D721Med (cell line): ENCODE measurements at places on chromosomes 12 and 14.

DNA sequence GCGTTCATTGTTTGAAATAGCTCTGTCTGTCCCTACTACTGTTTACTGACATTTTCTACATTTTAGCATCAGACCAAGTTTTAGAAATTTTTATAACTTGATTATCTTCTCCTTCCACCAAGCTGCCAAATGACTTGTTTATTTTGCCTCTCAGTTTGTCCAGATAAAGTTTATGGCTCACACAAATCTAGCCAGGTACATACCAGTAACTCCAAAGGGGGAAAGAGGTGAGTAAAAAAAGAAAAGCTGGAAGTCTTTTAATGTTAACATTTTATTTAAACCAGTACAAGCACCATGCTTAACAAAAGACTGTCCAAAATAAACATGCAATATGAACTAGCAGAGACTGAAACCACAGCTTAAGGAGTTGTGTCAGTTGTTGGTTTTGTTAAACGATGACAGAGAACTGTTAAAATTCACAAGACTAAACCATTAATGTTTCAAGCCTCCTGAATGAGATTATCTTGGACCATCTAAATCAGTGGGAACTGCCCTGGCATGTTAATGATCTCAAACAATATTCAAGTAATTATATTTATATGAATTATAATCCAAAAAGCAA is 14.5 kb downstream of the GMFB start:
- no peak for DNase-seq

DNA sequence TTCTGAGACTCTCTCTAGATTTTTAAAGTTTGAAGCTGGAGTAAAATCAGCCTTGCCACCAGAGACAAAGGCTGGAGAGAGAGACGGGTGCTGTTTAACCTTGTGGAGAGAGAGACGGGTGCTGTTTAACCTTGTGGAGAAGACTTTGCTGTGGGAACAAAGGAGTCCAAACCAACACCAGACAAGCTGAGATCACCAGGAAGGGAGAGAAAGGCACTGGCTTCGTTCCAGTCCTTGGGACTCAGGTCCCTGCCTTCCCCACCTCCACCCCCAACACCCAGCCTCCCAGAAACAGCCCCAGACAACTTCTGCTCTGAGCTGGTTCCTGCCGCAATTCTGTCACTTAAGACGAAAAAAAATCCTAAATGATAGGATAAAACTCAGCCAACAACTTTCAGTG is 1389.3 kb downstream of the AACS start:
- DNase-seq: no peak

DNA sequence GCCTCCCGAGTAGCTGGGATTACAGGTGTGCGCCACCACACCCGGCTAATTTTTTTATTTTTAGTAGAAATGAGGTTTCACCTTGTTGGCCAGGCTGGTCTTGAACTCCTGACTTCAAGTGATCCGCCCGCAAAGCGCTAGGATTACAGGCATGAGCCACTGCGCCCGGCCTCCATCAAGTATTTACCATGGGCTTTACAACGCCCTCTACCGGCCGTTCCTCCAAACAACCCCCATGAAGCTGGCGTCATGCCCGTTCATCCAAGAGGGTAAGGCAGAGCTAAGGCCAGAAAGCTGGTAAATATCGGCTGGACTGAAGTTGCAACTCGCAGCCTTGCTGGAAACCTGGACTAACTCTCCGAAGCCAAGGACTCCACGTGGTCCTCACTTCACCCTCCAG is 41.6 kb downstream of the RNF34 start:
- DNase-seq: no peak

DNA sequence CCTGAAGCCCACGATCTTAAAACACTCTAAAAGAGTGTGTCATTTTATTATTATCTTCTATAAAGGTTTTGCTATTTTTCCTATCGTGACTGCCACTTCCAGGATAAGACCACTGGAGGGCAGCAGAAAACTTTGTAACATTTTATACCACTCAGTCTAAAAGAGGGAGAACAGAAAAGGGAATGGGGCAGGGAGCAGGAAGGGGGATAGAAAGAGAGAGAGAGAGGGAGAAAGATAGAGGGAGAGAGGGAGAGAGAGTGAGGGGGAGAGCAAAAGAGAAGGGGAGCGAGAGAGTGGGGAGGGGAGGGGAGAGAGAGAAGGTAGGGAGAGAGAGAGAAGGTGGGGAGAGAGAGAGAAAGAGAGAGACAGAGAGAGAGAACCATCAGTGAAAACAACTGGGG is 2.0 kb upstream of the ART4 start:
- DNase-seq: peak; percentile 23

DNA sequence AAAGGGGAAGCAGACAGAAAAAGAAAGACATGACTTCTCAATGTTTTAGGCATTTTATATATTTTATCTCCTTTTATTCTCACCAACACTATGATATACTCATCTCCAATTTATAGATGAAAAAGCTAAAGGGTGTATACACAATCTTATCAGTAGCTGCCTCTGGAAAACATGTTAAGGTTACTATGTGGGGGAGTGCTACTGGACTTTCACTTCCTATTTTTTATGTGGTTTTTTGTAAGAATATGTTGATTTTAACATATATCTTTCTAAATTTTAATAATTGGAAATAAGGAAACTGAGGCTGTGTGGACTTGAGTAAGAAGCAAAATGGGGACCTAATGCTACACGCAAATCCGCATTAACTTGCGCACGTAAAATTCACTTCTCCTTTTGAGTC is 99.6 kb upstream of the PDE3A start:
- DNase-seq: no peak

DNA sequence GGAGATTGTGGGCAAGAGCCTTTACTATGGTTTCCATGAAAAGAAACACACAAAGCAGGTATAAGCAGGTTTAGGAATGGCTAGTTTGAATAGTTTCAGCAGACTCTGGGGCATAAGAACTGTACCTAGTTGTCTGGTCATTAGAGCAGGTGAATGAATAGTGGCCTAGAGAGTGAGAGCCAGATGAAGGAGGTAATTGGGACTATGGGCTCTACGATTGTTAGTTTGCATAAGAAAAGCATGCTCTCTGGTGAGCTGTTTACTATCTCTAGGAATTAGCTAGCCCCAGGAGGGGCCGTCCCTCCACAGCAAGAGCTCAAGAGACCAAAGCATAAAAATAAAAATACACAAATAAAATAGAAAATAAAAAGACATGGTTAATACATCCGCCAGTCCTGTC is 397.5 kb upstream of the GARIN6 start:
- DNase-seq: no peak

GRCh38 chr14:33950320-33951182 is at the start of gene EGLN3:
Gene EGLN3, minus strand, starts transcription at chr14:33951074. Its CDS starts 322 bp downstream, at chr14:33950752.
- peak; percentile 66 for DNase-seq
